ENCODE measurements at places on chromosomes 4 and X.

DNA sequence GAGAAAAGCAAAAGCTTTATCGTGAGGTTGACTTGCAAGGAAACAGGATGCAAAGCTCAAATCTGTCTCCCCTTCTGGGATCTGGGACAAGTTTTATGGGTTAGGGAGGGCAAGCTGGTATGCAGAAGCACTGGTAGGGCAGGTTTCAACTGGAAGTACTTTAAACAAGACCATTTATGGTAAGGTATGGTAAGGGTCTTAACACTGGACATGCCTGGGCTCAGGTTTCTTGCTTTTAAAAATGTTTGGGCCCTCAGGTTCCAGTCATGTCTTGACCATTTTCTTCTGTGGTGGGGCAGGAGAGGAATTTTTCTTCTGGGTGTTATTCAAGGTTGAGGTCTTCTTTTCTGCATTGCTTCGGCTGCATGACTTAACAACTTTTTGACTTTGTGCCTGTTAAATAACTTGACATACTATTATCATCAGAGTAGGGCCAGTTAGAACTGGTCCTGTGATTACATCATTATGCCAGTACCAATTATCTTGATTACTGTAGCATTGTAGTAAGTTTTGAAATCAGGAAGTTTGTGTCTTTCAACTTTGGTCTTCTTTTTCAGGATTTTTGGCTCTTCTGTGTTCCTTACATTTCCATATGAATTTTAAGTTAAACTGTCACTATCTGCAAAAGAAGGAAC, 33.7 kb downstream of the CD38 start:
- DNase-seq = no peak

DNA sequence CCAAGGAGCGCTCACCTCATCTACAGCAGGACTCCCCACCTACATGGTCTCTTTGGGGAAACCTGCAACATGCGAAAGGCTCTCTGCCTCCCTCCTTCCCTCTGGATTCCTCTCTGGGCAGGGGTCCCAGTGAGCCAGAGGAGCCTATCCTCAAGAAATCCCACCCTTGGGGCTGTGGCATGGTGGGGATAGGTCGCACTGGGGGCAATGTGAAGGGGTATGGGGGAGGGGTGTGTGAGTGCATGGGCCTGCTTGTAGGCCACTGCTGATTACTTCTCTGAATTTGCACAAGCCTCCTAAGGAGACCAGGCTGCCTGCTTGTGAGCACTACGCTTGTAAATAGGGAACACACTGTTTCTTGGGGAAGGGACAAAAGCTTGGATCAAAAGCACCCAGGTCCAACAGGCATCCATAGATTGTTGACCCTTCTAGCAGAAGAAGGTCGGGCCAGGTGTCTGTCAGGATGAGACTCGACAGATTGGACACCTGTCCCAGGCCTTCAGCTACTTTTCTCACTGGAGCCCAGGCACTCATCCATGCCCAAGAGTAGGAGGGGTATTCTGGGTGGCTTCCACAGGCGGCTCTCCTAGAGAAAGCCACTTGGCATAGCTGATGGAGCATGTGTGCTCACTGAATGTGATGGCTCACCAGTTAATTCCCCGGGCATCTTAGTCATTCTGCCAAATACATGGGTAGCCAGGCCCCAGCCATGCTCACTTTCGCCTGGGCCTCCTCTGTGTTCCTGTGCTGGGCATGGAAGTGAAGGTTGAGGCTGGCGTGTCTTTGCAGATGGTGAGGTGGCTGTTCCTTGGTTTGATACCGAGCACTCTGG, 75.0 kb downstream of the NBDY start:
- no peak for DNase-seq

DNA sequence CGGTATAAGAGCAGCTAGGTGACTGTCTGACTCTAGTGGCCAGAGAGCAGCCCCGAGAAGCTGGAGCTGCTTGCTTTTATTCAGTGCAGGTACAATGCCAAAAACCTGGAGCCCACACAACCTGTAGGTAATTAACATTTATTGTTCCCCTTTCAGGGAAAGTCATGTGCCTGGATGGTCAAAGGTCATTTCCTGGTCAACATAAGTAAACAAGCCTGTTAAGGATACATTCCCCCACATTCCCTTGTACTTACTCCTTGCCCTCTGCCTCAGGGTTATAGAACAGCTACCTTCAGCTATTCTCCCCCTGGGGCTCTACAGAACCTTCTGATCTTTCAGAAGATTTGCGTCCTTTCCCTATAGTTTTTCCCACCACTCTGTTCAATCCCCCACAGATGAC, 253.4 kb downstream of the TMA16 start:
- no peak for DNase-seq

- no peak for DNase-seq
Measured at GRCh38 chr4:26242451-26242850, 78.4 kb upstream of the RBPJ start.

GRCh38 chrX:138519296-138519695, 192.2 kb downstream of the FGF13 start:
- DNase-seq = peak; percentile 64

- DNase-seq = no peak
Measured at GRCh38 chrX:11528623-11529022, 137.1 kb downstream of the ARHGAP6 start.

GRCh38 chrX:152926923-152927322, 29.1 kb downstream of the ZNF185 start:
- no peak for DNase-seq

GRCh38 chr4:51918251-51918650, 75.3 kb downstream of the DCUN1D4 start:
- no peak for DNase-seq

DNA sequence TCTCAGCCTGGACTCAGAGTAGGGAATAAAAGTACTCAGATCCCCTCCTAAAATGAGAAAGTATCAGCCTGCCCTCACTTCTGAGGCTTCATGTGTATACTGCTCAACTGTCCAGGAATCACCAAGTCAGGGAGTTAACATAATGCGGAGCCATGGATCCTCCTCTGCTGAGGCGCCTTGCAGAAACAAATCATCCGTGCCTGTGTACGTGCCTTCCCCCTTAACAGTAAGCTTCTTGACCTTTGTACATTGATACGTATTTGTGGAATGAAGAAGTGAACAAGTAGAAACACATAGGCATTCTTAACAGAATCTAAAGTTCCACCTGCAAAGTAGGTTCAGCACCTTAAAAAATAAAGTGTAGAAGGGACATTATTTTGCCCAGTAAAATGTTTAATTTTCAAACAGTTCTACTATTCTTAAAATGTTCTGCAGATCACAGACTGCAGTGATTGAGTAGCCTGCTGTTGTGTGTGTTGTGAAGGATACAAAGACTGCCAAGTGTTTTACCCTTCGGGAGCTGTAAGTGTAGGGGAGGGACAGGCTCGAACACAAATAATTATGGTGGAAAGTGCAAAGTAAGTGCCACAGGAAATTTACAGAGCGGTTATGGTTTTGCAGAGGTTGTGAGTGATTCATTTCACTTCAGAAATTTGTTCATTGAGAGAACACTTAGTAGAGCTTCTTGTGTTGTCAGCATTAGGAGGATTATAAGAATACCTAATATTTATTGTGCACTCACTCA, 61.9 kb downstream of the ARHGAP10 start:
- no peak for DNase-seq

- no peak for DNase-seq
Measured at GRCh38 chr4:7158991-7159390, 33.3 kb upstream of the SORCS2 start.

- no peak for DNase-seq
Measured at GRCh38 chrX:125327891-125328290, 8.2 kb downstream of the TEX13C start.

DNA sequence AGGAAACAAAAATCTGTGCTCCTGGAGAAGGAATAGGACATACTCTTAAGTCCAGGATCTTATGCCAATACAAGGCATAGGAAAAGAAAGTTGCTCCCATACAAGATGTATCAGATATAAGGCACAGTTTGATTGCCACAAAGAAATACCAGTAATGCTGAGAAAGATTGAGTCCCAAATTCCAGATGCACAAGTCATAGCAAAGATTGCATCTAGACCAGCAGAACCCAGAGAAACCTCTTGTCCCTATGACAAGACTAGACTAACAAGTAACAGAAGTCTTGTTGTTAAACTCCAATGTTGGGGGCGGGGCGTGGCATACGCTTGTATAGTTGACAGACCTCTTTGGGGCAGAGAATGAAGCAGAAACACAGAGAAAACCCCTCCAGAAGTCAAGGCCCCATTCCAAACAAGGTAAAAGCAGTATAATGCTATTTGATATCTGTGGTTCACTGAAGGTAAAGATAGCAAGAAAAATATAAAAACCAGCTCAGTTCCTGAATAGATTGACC, 671.5 kb upstream of the GRIA3 start:
- no peak for DNase-seq

GRCh38 chr4:5919044-5919443, 26.2 kb upstream of the CRMP1 start:
- no peak for DNase-seq

DNA sequence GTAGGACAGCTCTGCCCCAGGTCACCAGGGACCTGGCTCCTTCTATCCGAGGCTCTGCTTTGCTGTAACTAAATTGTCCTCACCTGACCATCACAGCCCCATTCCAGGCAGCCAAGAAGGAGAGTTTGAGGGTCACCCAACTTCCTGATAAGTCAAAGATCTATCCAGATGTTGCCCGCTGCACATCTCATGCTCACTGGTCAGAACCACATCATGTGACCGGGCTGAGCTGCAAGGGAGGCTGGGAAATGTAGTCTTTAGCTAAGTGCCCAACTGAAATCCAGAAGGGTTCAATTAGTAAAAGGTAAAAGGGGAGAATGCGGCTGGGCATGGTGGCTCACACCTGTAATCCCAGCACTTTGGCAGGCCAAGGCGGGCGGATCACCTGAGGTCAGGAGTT, 18.4 kb downstream of the HMX1 start:
- DNase-seq = no peak

- no peak for DNase-seq
Measured at GRCh38 chr4:10096978-10097335, 19.6 kb downstream of the WDR1 start.

DNA sequence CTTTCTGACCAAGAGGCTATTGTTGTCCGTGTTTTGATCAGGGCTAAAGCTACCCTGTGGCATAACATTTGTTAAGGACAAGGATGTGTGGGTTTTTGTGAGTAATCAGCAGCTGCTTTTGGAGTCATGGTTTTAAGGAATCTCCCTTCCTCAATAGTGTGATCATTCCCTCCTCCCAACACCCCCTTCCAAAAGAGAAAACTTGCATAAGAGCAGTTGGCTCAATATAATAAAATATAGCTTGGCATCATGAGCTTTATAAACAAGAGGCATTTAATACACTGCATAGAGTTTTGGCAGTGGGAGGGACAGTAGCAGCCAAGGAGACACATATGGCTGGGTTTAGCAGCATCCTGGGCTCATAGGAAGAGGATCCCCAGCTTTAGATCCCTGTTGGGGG, 84.7 kb downstream of the NHS start:
- no peak for DNase-seq

DNA sequence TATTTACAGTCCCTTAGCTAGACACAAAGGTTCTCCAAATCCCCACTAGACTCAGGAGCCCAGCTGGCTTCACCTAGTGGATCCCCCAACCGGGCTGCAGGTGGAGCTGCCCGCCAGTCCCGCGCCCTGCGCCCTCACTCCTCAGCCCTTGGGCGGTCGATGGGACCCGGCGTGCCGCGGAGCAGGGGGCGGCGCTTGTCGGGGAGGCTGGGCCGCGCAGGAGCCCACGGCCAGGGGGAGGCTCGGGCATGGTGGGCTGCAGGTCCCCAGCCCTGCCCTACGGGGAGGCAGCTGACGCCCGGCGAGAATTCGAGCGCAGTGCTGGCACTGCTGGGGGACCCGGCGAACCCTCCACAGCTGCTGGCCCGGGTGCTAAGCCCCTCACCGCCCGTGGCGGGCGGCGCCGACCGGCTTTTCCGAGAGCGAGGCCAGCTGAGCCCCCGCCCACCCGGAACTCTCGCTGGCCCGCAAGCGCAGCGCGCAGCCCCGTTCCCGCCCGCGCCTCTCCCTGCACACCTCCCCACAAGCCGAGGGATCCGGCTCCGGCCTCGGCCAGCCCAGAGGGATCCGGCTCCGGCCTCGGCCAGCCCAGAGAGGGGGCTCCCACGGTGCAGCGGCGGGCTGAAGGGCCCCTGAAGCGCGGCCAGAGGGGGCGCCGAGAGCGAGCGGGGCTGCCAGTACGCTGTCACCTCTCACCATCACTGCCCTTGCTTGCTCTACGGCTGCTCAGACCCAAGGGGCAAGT, 39.4 kb downstream of the WFS1 start:
- peak; percentile 54 for DNase-seq

- no peak for DNase-seq
Measured at GRCh38 chrX:154032653-154033052, 13.0 kb upstream of the IRAK1 start.

DNA sequence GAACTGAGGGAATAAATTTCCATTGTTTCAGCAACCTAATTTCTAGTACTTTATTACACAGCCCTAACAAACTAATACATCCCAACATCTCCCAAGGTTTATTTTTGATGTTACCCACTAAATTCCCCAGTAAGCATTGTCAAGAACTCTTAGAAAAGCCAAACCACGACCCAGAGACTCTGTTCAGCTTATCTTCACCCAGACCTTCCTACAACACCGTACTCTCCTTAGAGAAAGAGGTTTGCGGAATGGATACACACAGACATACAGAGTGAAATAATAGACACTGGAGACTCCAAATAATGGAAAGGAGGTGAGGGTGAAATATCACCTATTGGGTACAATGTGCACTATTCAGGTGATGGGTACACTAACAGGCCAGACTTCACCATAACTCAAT, 75.6 kb downstream of the LRBA start:
- no peak for DNase-seq

DNA sequence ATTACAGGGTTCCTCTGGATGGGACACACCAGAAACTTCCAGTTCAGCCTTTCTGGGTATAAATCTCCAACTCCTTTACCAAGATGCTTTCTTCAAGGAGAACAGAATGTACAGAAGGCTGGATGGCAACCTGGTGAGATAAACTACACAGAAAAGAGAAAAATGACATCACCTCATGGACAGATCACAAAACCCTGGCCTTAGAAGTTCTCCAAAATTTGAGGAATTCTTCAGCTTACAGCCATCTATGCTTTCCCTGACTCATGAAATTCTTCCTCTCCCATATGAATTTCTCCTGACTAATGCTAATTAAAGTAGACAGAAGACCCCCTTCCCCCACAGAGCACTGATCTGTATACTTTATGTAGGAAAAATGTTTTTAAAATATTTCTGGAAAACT, 345.4 kb downstream of the STIM2 start:
- DNase-seq = no peak

GRCh38 chrX:112941209-112941837, 100.7 kb upstream of the AMOT start:
- no peak for DNase-seq

GRCh38 chrX:13695601-13696115, 6.7 kb downstream of the RAB9A start:
- no peak for DNase-seq

GRCh38 chr4:135515295-135515694, 1313.7 kb upstream of the PABPC4L start:
- no peak for DNase-seq

- no peak for DNase-seq
Measured at GRCh38 chr4:2363056-2363721, 55.3 kb downstream of the ZFYVE28 start.

- no peak for DNase-seq
Measured at GRCh38 chrX:24019448-24019847, 7.5 kb downstream of the KLHL15 start.

Measured in NCI-H1092 (cell line).